ENCODE measurements at places on chromosomes 2 and 18. TPM values are rescaled to one million over a fixed set of nuclear protein-coding genes. Genes with fewer than 3 reads are reported as not detected.

PKDCC gene
- 41.0 TPM for total RNA-seq

CD8B2 gene
- not detected for total RNA-seq

DPYSL5 gene
- total RNA-seq, result 0.07 TPM

DNA sequence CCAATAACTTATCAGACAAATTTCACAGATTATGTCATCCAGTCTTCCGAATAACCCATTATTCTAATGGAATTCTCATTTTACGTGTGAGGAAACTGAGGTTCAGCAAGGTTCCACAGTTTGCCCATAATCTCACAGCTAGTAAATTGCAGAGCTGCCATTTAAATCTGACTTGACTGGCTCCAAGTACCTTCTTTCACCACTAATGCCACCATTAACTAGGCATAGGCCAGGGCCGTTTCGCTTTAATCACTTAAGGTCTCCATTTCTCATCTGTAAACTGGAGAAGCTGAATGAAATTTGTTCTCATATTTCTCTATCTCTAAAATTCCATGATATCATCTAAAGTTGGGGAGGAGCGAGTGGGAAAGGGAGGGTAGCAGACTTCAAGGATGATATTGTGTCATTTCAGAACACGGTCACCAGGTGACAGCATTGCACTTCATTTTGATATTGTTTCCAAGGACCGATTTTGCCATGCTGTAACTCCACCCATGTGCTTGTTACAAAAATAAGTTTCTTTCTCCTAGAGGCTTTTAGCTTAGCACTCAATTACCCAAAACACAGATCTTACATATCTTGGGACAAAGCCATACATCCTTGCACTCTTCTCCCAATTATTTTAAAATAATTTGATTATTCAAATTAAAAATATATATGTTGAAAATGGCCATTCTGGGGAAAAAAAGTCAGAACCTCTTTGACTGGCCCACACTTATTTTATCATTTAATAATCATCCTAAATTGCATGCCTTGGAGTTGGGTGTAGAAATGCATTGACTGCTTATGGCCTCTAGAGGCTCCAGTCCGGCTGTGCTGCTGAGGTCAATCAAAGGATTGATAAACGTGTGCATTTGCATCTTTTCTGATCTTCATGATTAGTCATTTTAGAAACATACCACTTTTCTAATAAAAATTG lies 123.8 kb downstream of the AKAIN1 start:
- DNase-seq, result no peak

DNA sequence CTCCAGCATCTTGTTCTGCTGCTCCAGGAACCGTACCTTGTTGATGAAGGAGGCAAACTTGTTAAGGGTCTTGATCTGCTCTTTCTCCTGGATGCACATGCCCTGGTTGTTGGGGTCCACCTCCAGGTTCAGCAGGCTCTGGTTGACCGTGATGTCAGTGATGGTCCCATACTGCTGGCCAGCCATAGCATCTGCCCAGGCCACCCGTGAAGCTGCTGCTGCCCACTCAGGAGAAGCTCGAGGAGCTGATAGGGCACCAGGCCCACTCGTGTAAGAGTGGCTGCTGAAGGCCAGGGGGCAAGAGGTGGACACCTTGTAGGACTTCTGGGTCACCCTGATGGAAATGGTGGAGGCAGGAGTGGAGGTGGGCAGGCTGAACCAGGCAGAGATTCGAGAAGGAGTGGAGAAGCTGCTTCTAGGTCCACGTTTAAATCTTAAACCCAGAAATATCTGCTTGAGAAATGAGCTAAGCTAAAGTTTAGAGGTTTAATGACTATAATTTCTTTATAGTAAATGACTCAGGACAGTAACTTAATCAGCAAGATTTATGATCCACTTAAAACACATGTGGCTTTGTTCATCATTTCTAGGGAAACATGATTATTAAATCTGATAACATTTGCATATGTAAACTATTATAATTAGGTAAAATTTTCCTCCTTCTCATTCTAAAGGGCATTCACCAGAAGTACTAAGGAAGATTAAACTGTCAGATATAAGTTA lies 358.7 kb upstream of the SETBP1 start:
- no peak for DNase-seq

KIF1A gene
- 0.17 TPM for total RNA-seq

Data from spleen (tissue), 13 donors.